ENCODE measurements at places on chromosomes 3 and 15. TPM values are rescaled to one million over a fixed set of nuclear protein-coding genes. Genes with fewer than 3 reads are reported as not detected.

TMC3 gene
- total RNA-seq = not detected

LIPC gene
- total RNA-seq = 0.14 TPM

PRICKLE2 gene
- 2.2 TPM for total RNA-seq

ST3GAL6 gene
- total RNA-seq = 0.68 TPM

THRB gene
- 2.1 TPM for total RNA-seq

TWF2 gene
- 64.6 TPM for total RNA-seq

GOLGA6A gene
- total RNA-seq = 0.09 TPM

DUOXA2 gene
- not detected for total RNA-seq

FSIP1 gene
- total RNA-seq = 1.4 TPM

LRRN1 gene
- total RNA-seq = not detected

MUC20 gene
- total RNA-seq = 0.42 TPM

UPK1B gene
- 12.3 TPM for total RNA-seq

STXBP5L gene
- not detected for total RNA-seq

ACAN gene
- 1.4 TPM for total RNA-seq

CHRNA7 gene
- total RNA-seq = 4.4 TPM

SNUPN gene
- 30.3 TPM for total RNA-seq

KLHL40 gene
- total RNA-seq = not detected

NR1I2 gene
- not detected for total RNA-seq

MESP2 gene
- 0.52 TPM for total RNA-seq

HTR3E gene
- not detected for total RNA-seq

PLA2G4D gene
- not detected for total RNA-seq

MINDY2 gene
- total RNA-seq = 4.0 TPM

ITIH1 gene
- not detected for total RNA-seq

C3orf80 gene
- total RNA-seq = 0.92 TPM

NISCH gene
- total RNA-seq = 13.2 TPM

LEKR1 gene
- total RNA-seq = 1.0 TPM

SSUH2 gene
- total RNA-seq = 0.60 TPM

IGDCC3 gene
- 0.10 TPM for total RNA-seq

KNG1 gene
- not detected for total RNA-seq

MNS1 gene
- total RNA-seq = 3.0 TPM

SLC25A36 gene
- total RNA-seq = 19.5 TPM

CLDN16 gene
- total RNA-seq = 0.16 TPM

ITIH4 gene
- total RNA-seq = 0.61 TPM

C15orf62 gene
- total RNA-seq = 0.03 TPM

Measured in A549 treated with AZD2906 at 1 μM for 4 hours (cell line).